Neural crest cell (in vitro differentiated cells): ENCODE measurements at places on chromosomes 2 and 18.

GRCh38 chr18:62576271-62576670 lies 53.4 kb downstream of the ZCCHC2 start:
- no peak for DNase-seq

DNA sequence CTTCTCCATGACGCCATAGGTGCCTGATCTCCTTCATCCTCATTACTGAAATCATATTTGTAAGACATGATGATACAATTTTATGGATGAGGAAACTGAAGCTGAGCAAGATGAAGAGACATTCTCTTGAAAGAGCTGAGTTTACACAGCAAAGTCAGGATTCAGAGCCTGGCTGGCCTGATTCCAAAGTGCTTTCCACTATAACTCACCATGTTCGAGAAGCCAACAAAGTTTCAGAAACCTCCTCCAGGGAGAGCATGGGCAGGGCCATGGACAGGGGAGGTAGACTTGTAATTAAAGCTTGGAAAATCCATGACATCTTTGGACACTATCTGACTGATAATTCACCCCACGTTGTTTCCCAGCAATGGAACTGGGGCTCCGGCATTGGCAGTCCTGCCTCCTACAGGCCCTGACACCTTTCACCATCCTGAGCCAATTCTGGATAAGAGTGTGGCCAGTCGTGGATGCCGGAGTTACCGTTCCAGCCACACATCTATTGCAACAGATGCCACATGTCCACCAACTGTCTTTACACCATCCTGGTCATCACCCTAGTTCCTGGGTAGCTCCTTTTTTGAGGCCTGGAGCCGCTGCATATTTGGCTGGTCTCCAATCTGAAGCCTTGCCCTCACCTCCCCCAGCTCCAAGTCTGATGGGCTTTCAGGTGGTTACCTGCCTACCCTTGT lies 85.0 kb upstream of the PPP1CB start:
- no peak for DNase-seq

- no peak for DNase-seq
These were observed 93.6 kb downstream of the CRIM1 start for GRCh38 chr2:36449213-36449612.

GRCh38 chr2:28444956-28445355 lies 50.9 kb upstream of the PLB1 start:
- no peak for DNase-seq

DNA sequence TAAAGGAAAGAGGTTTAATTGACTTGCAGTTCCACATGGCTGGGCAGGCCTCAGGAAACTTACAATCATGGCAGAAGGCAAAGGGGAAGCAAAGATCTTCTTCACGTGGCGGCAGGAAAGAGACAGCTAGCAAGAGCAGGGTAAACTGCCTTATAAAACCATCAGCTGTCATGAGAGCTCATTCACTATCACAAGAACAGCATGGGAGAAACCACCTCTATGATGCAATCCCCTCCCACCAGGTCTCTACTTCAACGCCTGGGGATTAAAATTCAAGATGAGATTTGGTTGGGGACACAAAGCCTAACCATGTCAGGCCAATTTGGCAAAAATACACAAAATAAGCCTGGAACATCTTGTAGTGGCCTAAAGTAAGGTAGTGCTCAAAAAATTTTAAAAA lies 152.6 kb downstream of the COL6A3 start:
- DNase-seq: no peak

GRCh38 chr18:11906176-11906575 lies 1.9 kb downstream of the MPPE1 start:
- DNase-seq: no peak
